ENCODE measurements at places on chromosomes 5 and 9.

DNA sequence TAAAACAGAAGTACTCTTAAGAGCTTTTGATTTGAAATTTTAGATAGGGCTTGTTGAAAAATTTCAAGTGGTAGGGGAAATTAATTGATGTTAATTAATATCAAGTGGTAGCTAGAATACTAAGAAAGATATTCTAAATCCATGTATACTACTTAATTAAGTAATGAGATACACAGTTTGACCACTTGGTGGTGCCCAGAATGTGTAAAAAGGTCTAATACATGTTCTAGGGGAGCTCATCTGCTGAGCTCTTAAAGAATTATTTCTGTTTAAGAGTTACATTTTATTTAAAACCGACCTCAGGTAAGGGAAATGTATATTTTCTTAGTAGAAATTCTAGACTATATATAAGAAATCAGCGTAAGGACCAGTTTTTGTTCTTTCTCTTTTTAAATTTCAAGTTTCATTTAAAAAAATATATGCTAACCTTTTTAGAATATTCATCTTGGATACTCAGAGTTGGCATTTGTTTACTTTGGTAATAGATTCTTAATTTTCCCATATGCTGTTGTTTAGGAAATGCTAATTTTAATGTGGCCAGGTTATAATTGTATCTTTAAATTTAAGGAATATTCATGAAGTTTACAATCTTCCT, 61.5 kb downstream of the LNPEP start:
- DNase-seq, result peak; percentile 88

DNA sequence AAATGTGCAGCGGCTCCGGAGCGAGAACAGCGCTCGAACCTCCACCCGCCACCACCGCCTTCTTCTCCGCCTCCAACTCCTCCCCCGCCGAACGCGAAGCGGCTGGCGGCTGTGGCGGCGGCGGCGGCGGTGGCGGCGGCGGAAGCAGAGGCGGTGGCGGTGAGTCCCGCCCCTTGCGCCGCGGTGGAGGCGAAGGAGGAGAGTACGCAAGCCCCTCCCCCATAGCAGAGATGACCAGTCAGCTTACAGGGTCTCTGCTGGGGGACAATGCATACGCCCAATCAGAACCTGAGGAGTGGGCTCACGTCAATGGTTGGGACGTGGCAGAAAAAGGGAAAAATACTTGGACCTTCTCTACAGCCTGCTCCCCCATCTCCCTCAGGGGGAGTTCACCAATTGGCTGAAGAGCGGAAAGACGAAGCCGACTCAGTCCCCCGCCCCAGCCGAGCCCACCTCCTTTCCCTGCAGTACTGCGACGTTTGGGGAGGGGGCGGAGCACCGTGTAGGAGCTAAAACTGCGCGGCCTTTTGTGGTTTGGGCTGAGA, at the start of gene PJA2:
TSS of gene PJA2 (minus strand) at position 131 of the 545 bp plus-strand sequence. CDS start 26,541 bp downstream, outside the sequence.
- peak; percentile 100 for DNase-seq

DNA sequence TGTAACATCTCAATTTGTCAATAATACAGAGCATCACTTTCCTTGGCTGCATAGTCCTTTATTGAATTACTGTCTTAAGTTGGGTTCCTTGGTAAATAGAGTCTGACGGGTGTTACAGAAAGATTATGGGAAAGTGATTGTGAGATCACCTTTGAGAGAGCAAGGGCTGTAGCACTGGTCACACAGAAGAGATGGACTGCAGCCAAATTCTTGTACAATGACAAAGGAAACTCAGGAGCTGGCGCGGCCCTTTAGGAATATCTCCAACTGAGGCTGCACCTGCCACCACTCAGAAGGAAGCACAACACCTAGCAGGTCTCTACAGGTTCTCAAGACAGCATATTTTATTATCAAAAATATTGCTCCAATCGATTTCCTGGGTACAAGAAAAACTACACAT, 350.0 kb upstream of the ISL1 start:
- DNase-seq, result no peak

GRCh38 chr5:62330302-62330701, 24.3 kb downstream of the KIF2A start:
- no peak for DNase-seq

DNA sequence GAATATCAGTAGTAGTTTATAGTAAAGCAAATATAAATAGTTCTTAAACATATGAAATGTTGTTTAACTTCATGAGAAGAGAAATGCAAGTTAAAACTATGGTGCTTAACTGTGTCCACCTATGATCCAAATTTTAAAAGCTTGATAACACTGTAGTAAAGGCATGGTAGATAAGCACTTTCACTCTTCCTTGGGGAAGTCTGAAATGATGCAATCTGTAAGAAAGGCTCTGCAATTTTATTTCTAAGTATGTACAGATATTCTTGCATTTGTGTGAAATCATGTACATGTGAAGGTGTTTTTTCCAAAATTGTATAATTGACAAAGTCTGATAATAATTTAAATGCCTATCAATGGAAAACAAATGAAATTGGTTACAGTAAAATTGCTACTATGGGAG, 66.9 kb downstream of the SYK start:
- DNase-seq, result no peak

DNA sequence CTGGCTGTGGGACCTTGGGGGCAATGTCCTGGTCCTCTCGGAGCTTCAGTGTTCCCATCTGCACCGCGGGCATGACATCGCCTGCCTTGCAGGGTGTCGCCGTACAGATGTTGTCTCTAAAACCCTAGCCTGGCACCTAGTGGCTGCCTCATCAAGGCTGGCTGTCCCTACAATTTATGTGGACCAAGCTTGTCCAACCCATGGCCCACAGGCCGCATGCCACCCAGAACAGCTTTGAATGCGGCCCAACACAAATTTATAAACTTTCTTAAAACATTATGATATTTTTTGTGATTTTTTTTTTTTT, 18.3 kb upstream of the ASS1 start:
- DNase-seq, result no peak

GRCh38 chr9:2473681-2474080, 147.9 kb upstream of the VLDLR start:
- DNase-seq, result no peak

DNA sequence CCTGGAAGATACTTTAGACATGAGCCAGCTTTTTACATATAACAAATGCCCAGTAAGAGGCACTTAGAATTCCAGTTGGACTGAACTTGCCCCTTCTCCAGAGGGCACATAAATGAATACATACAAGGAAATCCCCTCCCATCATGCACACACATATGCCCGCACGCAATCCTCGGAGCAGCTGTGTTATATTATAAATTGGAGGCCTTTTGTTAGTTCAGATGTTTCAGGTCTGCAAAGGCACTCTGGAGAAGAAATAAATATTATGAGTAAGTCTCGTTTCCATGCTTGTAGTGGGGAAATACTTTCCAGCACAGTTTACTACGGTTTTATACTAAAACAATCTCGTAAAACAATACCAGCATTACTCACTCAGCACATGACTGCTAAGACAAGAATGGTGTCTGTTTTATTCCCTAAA, 17.6 kb upstream of the MUSK start:
- no peak for DNase-seq

- no peak for DNase-seq
These were observed 829.5 kb upstream of the ACO1 start for GRCh38 chr9:31554941-31555340.

- no peak for DNase-seq
These were observed 114.8 kb downstream of the RGS3 start for GRCh38 chr9:113578279-113578865.

GRCh38 chr5:1409381-1410110, 35.7 kb downstream of the SLC6A3 start:
- peak; percentile 74 for DNase-seq

- no peak for DNase-seq
These were observed 74.0 kb upstream of the PHYKPL start for GRCh38 chr5:178306430-178307225.

GRCh38 chr5:98927242-98927988, 1.4 kb downstream of the CHD1 start:
- DNase-seq, result peak; percentile 79

DNA sequence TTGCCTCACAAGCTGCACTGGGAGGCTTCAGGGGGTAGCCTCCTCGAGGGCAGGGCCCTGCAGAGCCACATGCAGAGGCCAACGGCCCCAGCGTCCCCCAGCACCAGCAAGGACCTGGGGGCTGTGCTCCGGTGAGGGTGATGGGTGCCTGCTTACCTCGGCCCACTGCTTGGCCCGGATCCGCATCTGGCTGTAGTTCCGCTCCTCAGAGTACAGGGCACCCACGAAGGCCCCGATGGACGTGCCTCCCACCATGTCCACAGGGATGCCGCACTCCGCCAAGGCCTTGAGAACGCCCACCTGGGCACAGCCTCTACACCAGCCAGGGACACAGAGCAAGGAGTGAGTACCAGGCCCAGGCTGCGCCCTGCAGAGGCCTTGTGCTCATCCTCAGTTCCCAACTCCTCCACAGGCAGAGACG, 8.0 kb upstream of the NSMF start:
- DNase-seq, result no peak

DNA sequence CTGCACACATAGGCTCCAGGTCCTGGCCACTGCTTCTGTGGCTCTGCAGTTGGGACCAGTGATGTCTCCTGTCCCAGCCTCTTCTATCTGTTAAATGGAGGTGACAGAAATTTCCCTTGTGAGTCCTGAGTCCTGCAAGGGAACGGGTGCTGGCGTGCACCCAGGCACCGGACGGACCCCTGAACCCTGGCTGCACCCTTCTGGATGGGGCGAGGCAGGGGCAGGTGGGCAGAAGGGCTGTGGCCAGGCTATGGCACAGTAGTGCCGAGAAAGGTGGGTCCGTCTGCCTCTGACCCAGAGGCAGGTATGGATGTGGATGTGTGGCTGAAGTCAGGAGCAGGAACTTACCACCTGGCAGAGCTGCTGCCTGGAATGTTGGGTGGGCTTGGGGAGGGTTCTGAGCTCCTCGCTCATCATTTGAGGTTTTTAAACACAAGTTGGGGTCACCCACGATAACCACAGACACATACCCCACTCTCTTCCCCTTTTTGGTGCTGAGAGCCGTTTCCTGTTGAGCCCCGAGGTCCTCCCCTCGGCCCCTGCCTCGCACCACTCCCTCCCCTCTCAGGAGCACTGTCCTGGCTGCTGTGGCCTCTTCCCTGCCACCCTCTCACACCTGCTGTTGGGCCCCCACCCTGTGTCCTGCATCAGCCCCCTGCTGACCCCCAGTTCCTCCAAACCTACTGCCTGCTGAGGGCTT, 82.0 kb downstream of the COL5A1 start:
- DNase-seq, result peak; percentile 60
